ENCODE measurements at places on chromosomes 16 and 17.

GRCh38 chr17:39740357-39741111 lies 2.8 kb downstream of the GRB7 start:
- DNase-seq: no peak

GRCh38 chr17:72117535-72118334 lies 3.1 kb upstream of the SOX9 start:
- DNase-seq: no peak

- DNase-seq: no peak
Measured at GRCh38 chr16:6891496-6891895, 441.1 kb upstream of the RBFOX1 start.

- DNase-seq: no peak
Measured at GRCh38 chr17:65750631-65751115, 189.2 kb upstream of the AXIN2 start.

- no peak for DNase-seq
Measured at GRCh38 chr17:75834279-75834920, 9.8 kb downstream of the UNC13D start.

GRCh38 chr16:57112403-57113041 lies 20.1 kb downstream of the CPNE2 start:
- DNase-seq: no peak

- no peak for DNase-seq
Measured at GRCh38 chr16:49760815-49761214, 95.1 kb downstream of the ZNF423 start.

GRCh38 chr17:12088035-12088434 lies 67.4 kb downstream of the MAP2K4 start:
- DNase-seq: no peak

DNA sequence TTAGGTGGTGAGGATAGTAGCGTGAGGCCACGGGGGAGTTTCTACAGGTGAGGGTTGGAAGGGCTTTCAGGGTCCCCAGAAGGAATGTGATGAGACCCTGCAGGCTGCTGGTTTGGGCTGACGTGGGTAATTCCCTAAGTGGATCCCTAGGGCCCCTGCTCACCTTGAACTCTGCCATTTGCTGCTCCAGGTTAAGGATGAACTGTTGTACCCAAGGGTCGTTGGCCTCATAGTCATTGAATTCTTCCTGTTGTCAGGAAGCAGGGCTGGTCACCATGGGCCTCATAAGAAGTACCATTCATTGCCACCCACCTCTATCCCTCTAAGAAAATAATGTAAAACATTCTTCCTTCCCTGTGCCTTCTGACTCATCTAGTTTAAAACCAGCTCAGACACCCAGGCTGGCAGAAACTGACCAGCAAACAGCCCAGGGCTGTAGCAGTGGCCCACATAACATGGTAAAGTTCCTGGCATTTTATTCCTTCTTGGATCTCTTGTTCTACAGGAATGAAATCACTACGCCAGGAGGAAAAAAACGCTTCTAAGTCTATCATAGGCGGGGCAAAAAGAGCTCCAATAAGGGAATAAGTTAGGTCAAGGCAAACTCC lies 27.6 kb downstream of the FCSK start:
- DNase-seq: no peak

- peak; percentile 92 for DNase-seq
Measured at GRCh38 chr17:57911834-57912673, 43.2 kb downstream of the CUEDC1 start.

DNA sequence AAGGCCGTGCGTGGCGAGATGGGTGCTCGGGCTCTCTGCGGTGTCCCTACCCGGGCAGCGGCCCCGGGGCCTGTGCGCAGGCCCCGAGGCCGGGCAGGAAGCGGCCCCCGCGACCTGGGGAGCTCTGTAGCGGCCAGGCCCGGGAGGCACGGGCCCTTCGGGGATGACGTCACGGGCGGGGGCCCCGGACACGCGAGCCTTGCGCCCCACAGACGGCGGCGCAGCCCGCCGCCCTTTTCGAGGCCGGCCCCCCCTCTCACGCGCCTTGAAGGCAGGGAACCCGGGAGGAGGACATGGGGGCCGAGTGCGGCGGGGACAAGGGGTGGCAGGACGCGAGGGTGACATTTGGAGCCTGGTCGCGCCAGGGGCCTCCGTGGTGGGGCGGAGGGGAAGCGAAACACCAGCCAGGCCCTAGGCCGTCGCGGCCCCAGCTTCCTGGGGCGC lies 1.1 kb downstream of the RAI1 start:
- no peak for DNase-seq

DNA sequence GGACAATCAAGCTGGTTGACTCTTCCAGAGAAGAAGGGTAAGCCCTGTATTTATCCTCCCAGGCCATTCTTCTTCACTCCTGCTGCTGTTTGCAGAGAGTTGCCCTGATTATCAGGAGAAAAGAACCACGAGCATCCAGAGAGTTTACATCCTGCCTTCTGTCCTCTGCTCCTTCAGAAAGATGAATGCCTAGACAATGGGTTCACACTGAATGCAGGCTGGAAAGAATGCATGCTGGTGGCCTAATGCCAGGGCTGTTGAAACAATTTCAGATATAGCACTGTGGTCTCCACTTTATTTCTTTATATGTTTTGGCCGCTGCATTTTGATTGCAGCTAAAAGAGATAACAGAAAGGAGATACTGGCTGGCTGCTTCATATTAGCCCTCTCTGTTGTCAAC lies 21.2 kb upstream of the HAS3 start:
- DNase-seq: no peak

DNA sequence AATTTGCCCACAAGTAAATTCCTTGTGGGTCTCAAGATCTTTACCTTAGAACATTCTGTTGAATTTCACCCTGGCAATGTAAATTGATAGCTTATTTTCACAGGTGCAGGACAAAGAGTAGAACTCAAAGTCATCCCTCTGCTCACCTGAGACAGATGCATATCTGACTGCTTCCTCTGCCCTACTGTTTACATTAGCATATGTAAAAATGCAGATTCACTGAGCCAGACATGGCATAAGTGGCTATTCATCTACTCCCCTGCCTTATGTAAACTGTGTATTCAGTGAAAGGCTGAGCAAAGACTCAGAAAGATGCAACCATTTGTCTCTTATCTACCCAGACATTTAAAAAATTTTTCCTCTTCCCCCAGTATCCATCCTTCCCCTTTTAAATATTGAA lies 22.3 kb upstream of the MILR1 start:
- no peak for DNase-seq

DNA sequence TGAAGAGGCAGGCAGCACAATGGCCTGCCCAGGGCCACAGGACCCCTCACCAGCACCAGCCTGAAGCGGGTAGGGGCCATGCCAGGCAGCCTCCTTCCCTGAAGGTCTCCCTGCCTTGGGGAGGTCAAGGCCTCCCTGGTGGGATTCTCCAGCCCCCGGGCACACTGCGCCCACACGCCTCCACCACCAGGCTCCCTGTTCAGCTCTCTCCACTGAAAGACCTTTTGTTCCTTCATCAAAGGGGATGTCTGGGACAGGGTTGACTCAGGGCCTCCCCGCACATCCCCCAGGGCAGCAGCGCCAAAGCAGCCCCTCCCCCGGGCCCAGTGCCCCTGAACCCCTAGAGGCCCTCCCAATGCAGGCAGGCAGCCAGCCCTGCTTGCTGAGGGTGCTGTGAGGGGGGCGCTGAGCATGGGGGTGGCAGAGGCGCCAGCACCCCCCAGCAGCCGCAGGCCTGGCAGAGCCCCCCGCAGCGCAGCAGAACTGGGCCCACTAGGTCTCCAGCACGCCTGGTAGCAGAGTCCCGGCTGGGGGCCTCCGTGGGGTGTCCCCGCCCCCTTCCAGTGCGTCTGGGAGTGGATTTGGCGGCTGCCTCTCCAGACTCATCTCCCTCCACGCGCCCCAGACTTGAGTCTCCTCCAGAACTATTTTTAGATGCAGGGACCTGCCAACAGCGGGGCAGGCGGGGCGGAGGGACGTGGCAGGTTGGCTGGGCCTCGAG lies 13.1 kb downstream of the BCAR1 start:
- no peak for DNase-seq

- no peak for DNase-seq
Measured at GRCh38 chr17:16980061-16980460, 8.1 kb upstream of the TNFRSF13B start.

GRCh38 chr16:55976815-55977214 lies 101.6 kb upstream of the CES5A start:
- no peak for DNase-seq
